T follicular helper cell (primary cell): ENCODE measurements at places on chromosomes 2 and 18.

- DNase-seq: no peak
Observed at GRCh38 chr2:109108740-109109139, 20.3 kb upstream of the SH3RF3 start.

GRCh38 chr2:29723255-29724001, 198.0 kb downstream of the ALK start:
- DNase-seq: no peak

- DNase-seq: no peak
Observed at GRCh38 chr2:238167761-238168160, 9.0 kb downstream of the ERFE start.

DNA sequence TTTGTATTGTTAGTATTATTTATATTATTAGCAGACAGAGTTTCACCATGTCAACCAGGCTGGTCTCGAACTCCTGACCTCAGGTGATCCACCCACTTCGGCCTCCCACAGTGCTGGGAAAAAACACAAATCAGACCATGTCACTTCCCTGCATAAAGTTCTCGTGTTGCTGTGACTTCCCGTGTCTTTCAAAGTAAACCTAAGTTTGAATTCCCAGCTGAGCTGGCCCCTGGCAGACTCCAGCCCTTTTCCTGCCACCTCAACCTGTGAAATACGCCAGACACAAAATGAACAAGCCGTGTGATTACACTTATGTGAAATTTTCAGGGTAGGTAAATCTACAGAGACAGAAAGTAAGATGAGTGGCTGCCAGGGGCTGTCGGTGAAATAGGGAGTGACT, 7.9 kb downstream of the BOK start:
- DNase-seq: no peak

DNA sequence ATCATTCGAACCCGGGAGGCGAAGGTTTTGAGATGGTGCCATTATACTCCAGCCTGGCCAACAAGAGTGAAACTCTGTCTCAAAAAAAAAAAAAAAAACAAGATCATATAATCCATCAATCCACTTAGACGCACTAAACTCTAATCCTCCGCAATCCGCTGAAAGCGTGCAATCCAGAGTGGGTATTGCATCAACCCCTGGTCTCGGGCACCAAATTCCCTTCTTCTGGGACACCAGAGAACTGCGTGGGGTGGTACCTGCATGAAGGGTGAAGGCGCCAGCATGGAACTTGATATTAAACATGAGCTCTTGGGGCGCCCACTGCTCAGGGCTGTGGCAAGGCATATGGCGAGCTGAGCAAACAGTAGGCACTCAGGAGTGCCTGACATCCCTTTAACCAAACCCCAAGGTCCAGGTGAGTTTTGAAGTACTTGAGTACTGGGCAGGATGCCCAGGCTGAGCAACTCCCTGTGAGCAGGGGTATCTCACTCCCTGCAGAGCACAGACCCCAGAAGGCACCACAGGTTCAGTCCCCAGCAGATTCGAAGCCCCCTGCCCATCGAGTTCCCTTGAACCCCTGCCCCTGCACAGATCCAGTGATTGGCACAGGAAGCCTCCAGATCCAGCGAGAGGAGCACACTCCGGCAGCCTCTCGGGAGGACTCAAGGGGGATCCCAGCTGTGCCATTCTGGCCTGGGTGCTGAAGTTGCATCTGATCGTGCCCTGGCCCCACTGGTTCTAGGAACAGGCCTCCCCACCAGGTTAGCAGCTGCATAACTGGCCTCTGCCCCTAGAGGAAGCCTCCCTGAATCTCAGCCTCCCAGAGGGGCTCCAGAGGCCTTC, 8.0 kb downstream of the ALPI start:
- DNase-seq: no peak

- DNase-seq: no peak
Observed at GRCh38 chr2:211864328-211864727, 674.3 kb downstream of the ERBB4 start.

DNA sequence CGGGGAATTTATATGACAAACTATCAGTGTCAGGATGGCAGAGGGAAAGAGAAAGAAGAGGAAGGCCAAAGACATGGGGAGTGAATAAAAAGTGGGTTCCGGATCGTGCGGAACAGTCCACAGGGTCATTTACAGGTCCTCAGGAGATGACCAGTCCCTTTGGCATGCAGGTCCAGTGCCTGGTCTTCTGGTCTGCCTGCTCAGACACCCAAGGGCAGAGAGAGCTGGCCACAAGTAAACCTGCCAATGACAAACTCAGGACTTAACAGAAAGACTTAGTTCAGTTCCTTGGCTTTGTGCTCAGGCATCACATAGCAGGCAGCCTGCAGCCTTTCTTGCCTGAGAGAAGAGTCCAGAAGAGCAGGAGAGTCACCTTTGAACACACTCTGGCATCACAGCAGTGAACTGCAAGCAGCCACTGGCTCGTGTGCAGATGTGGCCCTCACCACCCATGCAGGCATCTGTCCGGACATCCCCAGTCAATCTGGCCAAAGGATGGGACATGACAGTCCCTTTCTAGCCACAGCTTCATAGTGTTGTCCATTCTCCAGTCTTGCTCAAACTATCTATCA, 14.0 kb downstream of the TMEM127 start:
- no peak for DNase-seq

- DNase-seq: no peak
Observed at GRCh38 chr18:55477860-55478581, 110.0 kb downstream of the TCF4 start.

DNA sequence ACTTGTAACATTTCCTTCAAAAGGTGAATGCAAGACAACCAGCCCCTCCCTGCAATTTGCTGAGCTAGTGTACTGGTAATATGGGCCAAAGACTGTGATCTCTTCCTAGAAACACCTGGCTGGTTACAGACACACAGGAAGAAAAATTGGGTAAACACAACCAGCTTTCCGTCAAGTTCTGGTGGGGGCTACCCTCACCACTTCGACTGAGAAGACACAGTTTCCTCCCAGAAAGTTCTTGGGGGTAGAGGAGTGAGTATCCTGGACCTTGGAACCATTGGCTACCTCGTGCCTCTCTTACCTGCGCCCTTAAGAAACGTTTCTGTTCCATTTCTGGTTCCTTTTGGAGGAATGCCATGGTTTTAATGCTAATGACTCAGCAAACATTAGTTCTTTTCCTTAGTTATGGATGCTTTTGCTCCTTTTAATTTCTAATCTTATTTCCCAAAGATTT, 120.9 kb upstream of the DLX2 start:
- DNase-seq: no peak

- no peak for DNase-seq
Observed at GRCh38 chr2:100529900-100530299, 32.9 kb upstream of the PDCL3 start.

DNA sequence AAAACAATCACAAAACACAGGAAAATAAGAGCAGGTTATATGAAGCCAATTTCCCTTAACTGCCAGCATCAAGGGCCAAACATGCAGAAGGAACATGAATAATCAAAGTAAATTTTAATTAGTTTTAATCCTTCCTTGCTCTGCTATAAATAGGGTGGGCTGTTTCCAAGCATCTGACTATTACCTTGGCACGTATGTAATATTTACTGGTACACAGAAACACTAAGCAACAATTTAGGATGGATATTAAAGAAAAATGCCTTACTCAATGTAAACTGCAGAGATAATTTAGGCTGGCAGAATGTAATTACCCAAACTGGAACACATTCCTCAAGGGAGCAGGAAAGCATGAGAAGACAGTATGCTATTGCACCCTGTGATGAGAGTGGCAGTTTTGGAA, 468.2 kb downstream of the TDRD15 start:
- DNase-seq: no peak

DNA sequence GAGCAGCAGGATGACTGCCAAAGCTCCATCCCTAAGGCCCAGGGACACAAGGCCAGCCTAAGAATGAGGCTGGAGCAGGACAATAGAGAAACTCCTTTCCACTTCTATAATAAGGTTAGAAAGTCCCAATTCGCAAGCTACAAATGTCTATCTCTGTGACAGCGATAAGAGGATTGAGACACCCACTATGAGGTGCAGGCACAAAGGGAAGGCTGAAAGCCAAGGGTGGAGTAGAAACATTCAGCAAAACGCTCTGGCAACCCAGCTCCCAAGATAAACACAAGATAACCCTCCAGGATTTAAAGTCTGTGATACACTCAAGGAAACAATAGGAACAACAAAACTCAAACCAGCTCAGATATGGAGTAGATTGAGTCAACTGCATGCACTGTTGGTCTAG, 418.0 kb upstream of the UBE2E3 start:
- DNase-seq: no peak

GRCh38 chr2:159396799-159397198, 110.3 kb upstream of the WDSUB1 start:
- DNase-seq: no peak

GRCh38 chr18:52700816-52701215, 360.8 kb downstream of the DCC start:
- DNase-seq: no peak

DNA sequence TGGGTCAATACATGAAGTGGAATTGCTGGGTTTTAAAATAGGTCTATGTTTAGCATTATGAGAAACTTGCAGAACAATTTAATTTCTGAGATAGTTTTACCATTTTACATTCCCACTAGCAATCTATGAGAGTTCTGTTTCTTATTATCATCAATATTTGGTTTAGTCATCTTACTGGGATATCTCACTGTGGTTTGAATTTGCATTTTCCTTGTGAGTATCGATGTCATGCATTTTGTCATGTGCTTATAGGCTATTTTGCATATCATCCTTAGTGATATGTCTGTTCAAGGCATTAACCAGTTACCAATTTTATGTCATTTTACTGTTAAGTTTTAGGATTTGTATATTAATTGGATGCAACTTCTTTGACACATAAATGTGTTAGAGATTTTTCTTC, 204.4 kb downstream of the MCFD2 start:
- no peak for DNase-seq

GRCh38 chr2:41716497-41716896, 331.3 kb upstream of the PKDCC start:
- DNase-seq: no peak

- DNase-seq: no peak
Observed at GRCh38 chr2:10278029-10278762, 24.5 kb upstream of the HPCAL1 start.
